ENCODE measurements at places on chromosomes 16 and 17.

DNA sequence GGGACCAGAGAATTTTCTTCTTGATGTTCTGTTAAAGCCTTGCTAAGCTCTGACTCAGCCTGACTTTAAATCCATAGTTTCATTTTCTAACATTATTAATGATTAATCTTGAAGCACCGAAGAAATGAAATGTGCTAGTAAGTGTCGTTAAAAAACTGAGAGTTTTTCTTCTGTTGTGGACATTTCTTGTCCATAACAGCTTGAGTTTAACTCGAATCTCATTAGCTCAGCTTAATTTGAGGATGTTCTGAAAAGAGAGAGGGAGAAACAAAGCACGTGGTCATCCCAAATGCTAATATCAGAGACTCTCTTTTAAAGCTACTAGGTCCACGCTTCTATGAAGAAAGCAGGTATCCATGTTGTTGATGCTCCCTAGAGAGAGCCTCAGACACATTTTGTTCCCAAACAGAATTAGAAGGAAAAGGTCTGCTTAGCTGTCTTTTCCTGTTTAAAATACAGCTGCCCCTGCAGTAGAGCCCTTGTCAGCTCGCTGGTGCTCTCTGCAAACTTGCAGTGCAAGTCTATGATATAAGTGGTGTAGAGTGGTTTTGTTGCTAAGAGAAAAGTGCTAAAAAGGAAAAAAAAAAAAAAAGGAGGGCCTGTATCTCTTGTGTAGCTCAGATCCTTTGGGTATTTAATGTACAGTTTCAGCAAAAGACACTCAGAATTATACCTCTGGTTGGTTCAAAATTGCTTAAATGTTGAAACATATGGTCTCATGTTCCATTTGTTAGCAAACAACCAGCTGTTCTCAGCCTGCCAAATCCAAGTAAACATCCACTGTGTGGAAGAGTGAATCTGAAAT lies 191.1 kb upstream of the TBX2 start:
- no peak for DNase-seq

DNA sequence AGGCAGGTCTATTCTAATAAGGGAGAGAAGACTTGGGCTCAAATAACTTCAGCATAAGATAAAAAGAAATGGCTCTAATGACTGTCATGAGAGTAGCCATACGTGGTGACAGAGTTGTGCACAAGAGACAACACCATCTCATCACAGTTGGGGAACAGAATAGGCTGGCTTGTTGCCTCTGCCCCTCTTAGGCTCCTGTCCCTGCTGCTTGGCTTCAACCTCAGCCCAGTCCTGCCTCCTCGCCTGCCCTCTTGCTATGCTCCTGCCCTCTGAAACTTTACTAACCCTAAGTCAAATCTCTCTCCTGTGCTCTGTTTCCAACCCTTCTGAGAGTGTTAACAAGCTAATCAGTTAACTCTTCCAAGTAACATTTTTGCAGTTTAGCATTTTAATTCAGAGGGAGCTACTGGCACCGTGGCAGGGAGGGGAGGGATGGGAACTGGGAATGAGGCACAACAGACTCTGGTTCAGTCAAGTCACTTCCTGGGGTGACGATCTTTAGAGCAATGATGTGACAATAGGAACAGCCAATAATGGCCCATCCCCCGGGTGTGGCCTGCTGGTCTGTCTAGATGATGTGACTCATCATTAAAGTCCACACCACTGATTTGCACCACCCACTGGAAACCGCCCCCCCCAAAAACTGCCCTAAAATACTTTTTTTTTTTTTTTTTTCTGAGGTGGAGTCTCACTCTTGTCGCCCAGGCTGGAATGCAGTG lies 35.5 kb downstream of the DNAH17 start:
- DNase-seq = no peak

GRCh38 chr16:47247690-47248089 lies 103.9 kb upstream of the NETO2 start:
- DNase-seq = no peak

DNA sequence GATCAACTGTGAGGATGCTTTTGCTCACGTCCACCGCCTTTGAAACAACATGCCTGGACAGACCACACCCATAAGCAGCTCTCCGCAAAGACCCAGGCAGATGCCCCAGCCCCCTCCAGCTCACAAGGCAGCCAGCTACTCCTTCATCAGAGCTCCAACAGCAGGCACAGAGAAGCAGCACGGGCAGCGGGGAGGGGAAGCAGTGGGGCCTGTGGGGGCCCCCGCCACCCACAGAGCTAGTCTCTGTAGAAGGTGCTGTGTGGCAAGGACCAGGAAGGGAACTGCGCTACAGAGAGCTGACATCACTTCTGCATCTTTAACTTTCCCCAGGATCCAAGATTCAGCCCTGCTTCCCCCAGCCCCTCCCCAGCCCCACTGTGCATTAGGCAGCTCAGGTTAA lies 10.0 kb upstream of the SCNN1G start:
- DNase-seq = no peak

- DNase-seq = no peak
Observed at GRCh38 chr16:30069611-30070462, 4.3 kb downstream of the ALDOA start.

DNA sequence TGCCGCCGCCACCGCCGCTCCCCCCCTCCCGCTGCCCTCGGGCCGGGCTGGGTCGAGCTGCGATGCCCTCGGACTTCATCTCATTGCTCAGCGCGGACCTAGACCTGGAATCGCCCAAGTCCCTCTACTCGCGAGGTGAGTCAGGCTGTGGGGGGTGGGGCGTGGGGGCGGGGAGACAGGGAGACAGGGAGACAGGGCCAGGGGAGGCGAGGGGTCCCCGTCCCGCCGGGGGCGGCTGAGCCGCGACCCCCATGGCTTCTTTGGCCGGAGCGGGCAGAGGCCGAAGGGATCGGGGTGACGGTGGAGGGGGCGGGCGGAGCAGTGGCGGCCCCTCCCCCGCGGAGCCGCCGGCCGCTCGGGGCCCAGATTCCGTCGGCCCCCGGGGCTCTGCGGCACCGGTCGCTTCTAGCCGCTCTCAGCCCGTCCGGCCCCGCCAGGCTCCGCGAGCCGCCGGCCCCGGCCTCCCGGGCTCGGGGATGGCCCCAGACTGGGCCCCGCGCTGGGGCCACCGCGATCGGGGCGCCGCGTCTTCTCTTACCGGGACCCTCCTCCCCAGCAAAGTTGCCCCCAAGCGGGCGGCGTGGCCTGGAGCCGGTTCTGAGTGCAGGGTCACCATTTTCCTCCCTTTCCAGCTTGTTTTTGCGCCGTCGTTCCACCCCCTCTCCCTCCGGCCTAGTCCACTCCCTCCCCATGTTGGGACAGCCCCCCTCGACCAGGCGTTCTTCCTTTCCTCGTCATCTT lies 644 bp downstream of the NFAT5 start:
- no peak for DNase-seq

GRCh38 chr16:12573300-12573699 lies 230.4 kb downstream of the CPPED1 start:
- DNase-seq = no peak

GRCh38 chr17:82789051-82789592 lies 37.3 kb downstream of the TBCD start:
- DNase-seq = no peak

DNA sequence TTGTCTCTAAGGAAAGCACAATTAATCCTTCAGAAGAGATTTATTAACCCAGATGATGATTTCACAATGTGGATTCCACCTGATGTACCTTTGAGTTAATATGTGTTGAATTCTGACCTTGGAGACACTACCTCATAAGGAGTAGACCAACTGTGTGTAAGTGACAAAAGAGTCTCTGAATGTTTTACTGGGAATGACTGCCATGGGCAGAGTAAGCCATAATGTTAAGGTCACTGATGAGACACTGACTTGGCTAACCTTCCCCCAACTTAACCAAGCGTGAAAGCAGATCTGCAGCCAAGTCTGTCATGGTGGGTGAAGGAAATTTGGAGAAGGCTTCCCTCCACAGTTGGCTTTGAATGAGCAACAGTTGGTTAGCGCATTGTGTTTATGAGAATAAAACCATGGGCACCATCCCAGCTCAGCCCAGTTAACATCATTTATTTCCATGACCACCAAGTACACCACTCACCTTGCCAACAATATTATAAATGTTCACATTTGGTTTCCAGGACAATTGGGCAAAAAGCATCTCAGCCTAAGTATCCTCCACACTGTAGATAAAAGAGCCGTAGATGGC lies 618.5 kb downstream of the KCNJ2 start:
- no peak for DNase-seq

- no peak for DNase-seq
Observed at GRCh38 chr17:8580952-8581658, 49.4 kb downstream of the MYH10 start.

DNA sequence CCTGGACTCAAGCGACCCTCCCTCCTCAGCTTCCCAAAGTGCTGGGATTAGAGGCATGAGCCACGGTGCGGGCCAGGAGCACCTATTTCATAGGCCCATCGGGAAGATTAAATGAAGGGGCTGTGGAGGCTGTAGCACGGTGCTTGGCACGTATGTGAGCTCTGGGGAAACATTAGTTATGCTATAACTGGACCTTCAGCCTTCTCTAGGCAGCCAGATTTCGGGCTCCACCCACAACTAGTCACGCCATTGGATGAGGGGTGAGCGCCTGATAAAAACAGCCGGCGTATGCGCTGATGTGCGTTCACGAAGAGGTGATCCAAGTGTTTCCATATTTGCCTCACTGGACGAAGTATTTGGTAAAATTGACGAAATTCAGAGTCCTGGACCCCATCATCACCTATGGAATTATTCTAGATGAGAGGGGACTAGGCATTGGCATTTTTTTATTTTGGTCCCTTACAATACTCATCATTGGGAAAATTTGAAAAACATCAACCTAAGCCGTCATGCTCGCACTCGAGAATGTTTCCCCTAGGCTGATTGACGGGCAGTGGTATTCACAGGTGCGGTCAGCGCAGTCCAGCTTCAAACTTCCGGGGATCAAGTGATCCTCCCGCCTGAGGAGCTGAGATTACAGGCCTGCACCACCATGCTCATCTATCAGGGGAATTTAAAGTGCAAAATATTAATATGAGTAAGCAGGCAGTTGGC lies 1.8 kb upstream of the ANKRD11 start:
- DNase-seq = no peak

- no peak for DNase-seq
Observed at GRCh38 chr17:17824119-17824782, 12.5 kb downstream of the SREBF1 start.

DNA sequence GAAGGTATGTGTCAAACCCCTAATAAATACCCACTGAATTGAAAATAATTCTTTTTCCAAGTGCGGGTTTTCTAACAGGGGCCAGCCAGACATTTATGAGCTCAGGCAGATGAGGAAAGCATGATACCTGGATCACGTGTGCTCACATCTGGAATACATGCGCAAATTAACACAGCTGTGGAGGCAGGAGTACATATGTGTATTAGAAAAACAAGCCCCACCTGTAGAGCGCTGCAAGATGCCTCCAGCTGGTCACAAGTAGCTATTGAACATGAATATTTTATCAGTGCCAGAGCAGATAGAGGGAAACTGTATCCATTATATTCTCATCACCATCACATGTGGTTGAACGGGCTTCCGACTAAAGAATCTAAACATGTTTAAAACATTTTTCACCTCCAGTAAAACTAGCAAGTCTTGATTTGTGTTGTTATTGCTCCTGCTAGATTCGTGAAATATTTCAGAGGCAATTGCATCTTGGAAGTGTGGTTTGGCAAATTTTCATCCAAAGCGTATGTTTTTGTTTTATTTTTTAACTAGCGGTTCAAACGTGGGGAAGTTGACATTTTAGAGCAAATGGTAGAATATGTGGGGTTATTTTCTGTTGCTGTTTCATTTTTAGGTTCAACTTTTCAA lies 482.8 kb downstream of the CDH13 start:
- DNase-seq = no peak

- DNase-seq = no peak
Observed at GRCh38 chr16:65316808-65317207, 194.9 kb upstream of the CDH11 start.

- no peak for DNase-seq
Observed at GRCh38 chr16:845351-845745, 44.8 kb upstream of the GNG13 start.

- peak; percentile 18 for DNase-seq
Observed at GRCh38 chr16:79599837-79600637, 500 bp downstream of the MAF start.

DNA sequence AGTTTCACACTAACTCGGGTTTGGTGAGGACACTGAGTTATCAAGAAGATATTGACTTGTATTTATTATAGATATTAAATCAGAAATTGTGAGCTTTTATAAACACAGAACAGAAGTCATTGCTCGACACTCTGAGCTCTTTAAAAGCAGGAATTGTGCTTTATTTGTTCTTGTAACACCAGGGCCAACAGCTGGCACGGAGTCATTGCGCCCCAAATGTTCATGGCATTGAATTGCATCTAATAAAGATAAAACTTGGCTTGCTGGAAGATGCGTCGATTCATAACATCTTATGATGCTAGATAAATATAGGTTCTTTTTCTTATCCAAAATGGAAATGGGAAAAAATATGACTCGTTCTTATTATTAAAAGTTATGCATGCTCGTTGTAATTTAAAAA lies 11.8 kb upstream of the MLYCD start:
- DNase-seq = no peak

DNA sequence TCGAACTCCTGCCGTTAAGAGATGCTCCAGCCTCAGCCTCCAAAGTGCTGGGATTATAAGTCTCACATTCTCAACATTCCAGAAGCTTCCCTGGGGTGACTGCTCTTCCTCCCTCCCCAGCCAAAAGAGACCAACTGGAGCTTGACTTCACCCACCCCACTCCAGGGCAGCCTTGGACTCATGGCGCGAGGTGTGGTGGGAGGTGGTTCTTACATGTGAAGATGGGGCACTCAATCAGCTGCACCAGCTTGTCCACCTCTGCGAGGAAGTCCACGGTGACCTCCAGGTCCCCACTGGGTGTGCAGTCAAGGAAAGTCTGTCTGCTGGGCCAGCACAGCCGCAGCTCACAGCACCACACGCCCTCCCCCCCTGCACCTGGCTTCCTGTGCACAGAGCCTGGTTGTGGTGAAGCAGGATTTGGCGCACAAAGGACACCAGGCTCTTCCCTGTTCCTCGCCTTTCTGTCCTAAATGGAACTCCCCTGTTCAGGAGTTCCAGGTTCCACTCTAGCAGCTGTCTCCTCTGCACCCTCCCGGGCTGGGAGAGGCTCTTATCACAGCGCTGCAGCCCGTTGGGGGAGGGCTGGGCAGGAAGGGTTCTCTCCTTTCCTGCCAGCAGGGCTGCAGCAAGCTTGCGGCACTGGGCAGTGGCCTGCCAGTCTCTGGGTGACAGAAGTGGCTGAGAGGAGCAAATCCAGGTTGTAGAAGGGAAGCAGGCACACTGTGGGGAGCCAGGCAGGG lies 9.6 kb upstream of the MTSS2 start:
- no peak for DNase-seq

- no peak for DNase-seq
Observed at GRCh38 chr17:11178581-11178980, 62.4 kb upstream of the SHISA6 start.

DNA sequence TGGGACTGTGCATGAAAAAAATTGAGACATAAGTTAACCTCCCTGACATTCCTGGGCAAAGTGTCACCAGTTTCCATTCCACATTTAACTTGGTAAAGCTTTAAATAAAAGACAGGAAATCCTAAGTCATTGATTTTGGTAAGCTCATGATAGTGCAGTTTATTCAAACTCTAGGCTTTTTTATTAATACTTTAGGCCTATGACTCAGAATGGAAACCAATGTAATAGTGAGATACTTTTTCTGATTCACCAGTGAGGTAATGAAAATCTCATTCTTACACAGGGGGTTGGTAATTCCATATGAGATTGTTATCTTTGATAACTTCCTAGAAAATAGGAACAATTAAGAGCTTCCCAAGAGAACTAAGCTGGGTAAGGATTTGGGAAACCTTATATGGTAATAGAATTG lies 91.1 kb downstream of the NLK start:
- DNase-seq = no peak

GRCh38 chr17:83091257-83092141 lies 12.1 kb downstream of the METRNL start:
- no peak for DNase-seq
